ENCODE measurements at places on chromosomes 3 and 15.

DNA sequence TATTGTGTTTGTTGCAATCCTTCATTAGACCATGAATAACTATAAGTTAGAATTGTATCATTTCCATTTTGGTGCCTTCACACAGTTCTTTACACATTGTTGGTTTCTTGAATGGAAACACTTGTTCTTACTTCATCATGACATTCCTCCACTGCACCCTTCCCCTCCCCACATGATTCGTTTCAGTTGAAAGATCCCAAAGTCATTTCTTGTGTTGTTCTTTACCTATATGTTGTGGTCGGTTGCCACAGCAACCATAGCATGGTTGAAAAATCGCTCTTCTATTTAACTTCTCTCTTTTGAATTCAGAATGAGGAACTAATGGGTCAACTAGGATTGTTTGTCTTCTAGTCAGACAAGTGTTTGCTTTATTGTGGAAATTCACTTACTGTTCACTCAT lies 103.3 kb downstream of the IL1RAP start:
- peak; percentile 78 for DNase-seq

GRCh38 chr3:170532573-170532972 lies 53.3 kb downstream of the SLC7A14 start:
- DNase-seq, result no peak

DNA sequence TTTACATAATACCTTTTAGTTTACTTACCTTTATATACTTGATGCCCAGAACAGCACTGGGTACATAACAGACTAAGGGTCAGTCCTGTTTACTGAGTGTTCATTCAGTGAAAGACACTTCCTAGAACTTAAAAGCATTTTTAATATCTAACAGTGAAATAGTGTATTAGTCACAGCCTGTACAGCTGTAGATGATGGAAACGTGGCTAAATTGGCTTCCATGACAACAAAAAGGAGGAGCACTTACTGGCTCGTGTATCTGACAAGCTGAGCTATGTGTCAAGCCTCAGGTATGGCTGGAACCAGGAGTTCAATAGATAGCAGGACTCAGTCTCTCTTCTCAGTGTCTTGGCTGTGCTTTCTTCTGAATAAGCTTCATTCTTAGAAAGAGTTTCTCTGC lies 40.2 kb downstream of the CMTM8 start:
- no peak for DNase-seq

DNA sequence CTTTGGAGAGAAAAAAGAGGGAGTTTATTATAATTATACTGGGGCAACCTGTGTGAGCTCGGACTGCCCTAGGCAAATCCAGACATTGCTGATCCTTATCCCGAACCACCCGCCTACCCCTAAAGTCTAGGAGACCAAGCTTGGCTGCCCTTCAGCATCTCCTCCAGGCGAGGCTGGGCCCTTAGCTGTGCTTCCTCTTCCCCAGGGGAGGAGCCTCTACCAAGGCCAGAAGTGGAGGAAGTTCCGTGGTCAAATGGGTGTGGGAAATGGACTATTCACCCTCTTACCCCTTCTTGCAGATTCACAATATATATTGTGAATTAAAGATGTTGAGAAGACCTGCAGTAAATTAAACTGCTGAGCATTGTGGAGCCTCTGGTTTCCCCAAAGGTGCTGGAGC lies 158.3 kb upstream of the HES1 start:
- DNase-seq, result peak; percentile 2

DNA sequence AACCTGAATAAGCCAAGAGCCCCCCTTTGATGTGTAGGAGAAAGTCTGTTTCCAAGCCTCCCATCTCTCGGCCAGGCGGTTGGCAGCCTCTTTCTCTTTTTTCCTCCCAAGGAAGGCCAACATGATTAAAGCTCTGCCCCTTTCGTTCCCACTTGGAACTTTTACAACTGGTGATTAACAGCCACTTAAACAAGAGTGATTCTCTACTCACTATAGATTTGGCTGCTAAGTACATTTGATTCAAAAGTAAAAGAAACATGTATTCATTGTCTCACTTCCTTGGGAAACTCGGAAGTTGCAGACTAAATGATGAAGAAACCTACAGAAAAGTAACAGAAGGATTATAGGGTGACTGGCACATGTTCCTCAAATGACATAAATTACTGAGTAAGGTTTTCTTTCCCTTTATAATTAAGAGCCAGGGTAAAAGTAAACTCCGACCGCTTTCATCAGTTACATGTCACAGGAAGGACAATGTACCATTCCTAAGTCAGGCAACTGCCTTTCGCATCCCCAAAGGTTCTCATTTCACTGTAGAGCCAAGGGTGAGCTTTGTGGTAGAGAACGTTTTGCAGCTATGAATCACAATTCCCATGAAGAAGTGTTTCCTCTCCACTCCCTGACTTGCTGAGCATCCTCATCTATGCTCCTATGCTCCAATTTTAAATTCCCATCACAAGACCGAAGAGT lies 72.7 kb downstream of the MB21D2 start:
- no peak for DNase-seq

GRCh38 chr3:13892304-13892703 lies 12.4 kb upstream of the WNT7A start:
- no peak for DNase-seq

GRCh38 chr15:38699633-38700230 lies 135.1 kb upstream of the RASGRP1 start:
- peak; percentile 66 for DNase-seq

GRCh38 chr3:57911593-57911992 lies 96.6 kb upstream of the FLNB start:
- DNase-seq, result no peak

GRCh38 chr15:73127302-73127936 lies 75.2 kb downstream of the NEO1 start:
- DNase-seq, result peak; percentile 5

DNA sequence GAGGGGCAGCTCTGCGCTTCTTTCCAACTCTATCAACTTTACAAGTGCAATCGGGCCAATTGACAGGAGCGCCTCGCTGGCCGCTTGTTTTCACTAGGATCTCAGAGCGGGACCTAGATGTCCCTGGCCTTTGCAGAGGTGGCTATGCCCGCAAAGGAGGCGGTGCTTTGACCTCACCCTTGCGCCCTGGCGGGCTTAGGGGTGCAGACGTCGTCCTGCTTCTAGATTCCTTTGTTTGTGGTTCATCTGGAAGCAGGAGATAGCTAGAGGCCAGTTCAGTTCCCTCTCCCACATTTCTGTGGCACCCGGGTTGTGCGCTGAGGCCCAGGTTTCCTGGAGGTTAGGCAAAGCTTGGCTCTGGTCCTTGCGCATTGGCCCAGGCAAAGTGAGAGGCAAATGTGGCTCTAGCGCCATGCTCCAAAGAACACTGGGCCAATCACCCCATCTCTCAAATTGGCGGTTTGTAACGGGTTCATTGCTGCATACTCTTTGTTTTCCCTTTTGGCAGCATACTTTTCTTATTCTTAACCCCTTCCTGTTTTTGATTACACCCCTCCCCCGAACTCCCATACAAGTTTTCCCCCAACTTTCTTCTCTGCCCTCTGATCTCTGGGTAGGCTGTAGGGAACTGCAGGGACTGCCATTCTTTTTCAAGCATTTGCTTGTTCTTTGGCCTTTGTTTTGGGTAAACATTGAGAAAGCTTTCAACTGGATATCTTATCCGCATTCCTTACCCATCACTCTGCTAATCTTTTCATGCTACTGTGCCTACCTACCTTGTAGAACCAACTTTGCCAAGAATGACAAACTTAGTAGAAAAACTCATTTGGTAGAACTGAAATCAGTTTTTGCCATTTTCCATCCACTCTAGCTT lies 1.4 kb downstream of the PPM1L start:
- no peak for DNase-seq

GRCh38 chr15:70064441-70064840 lies 33.3 kb downstream of the TLE3 start:
- DNase-seq, result no peak

GRCh38 chr3:102194760-102195159 lies 240.1 kb upstream of the ZPLD1 start:
- DNase-seq, result no peak

DNA sequence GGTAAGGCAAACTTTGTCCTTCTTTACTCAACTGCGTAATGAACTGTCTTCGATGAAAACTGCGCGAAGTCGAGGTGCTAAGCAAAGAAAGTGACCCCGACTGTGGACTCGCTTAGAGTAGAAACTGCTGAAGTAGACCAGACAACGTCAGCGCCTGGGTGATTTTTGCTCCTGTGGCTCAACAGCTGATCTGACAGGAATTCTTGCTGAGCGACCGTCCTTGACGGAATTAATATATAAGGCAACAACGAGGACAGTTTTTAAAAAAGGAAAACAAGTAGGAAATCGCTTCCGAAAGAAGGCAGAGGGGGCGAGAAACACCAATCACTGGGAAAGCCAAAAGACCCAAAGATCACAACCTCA lies 541 bp downstream of the RPS27L start:
- DNase-seq, result no peak

DNA sequence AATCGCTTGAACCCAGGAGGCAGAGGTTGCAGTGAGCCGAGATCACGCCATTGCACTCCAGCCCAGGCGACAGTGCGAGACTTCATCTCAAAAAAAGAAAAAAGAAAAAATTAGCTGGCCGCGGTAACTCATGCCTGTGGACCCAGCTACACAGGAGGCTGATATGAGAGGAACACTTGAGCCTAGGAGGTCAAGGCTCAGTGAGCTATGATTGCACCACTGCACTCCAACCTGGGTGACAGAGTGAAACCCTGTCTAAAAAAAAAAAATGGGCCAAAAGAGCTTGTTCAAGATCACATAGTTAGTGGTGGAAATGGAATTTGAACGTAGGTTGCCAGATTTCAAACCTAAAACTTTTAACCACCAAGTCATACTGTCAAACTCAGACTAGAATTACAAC lies 46.2 kb upstream of the PPP4R2 start:
- no peak for DNase-seq

- DNase-seq, result no peak
These were observed 446.0 kb upstream of the EPHA3 start for GRCh38 chr3:88661433-88661824.

DNA sequence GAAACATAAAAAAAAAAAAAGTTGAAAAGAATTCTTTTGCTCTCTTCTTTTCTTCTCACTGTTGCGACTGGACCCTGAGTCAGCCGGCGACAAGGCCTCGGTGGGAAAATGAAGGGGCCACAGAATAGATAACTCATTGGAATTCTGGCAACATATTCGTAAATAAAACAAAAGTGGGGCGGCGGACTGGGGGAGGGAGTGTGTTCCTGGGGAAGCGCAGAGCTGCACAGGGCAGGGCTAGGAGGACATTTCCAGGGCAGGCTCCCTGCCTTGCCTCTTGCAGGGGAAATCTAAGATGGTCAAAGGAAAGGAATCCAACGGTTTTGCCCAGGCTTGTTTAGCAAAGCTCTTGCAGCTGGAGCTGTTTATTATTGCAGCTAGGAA lies 1042.8 kb upstream of the NR2F2 start:
- DNase-seq, result no peak

DNA sequence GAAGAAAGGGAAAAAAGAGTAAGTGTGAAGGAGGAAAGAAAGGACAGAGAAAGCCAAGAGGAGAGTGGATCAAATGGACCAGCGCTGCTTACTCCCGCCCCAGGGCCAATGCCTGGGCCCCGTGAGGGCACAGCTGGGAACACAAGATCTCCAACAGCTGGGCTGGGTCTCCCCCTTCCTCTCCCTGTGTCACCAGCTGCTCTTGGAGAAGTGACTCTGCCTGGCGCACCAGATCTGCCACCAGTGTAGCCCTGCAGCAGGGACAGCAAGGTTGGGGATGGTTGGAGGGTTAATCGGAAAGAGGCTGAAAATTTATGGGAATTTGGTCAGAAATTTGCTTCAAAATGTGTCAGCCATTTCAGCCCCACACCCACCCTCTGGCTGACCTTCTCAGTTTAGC lies 8.4 kb downstream of the CDAN1 start:
- no peak for DNase-seq

GRCh38 chr3:196220587-196220986 lies 4.3 kb downstream of the SLC51A start:
- DNase-seq, result peak; percentile 55

- peak; percentile 6 for DNase-seq
These were observed 58.0 kb downstream of the CHD2 start for GRCh38 chr15:92958105-92958504.

- no peak for DNase-seq
These were observed 215.4 kb downstream of the THSD4 start for GRCh38 chr15:71330638-71331162.

DNA sequence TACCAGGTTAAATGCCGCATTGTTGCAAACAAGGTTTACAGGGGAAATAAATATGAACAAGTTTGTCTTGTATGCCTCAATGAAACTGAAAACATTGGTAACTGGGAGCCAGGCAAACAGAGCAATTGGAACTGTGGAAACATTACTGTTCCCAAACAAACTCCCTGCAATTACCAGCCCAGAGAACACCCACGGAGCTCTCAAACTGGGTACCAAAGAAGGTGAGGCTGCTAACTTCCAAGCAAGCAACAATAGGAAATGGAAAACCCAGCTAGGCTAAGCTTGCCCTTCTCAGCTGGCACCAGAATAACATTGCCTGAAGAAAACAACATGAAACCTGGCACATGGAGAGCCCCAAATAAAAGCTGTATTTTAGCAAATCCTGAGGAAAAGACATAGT lies 218.9 kb upstream of the THRB start:
- no peak for DNase-seq

DNA sequence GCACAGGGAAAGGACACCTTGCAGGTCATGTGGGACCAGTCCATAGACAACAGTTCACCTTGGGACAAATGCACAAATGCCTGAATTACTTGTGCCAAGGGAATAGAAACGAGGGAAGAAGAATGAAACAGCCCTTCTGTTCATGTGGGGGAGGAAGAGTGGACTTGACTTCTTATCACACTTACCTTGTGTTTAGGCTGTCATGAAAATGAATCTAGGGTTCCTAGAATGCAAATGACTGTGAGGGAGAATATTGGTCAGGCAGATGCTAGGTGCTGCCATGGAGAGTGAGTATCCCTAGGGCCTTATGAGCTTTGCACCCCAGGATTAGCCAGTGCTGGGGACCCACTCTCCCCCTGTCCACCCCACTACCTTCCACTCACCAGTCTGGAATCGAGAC lies 11.0 kb upstream of the PRKAR2A start:
- no peak for DNase-seq

- no peak for DNase-seq
These were observed 36.5 kb upstream of the HACD2 start for GRCh38 chr3:123621186-123621849.

- DNase-seq, result no peak
These were observed 8.9 kb upstream of the LRRC2 start for GRCh38 chr3:46574881-46575576.

DNA sequence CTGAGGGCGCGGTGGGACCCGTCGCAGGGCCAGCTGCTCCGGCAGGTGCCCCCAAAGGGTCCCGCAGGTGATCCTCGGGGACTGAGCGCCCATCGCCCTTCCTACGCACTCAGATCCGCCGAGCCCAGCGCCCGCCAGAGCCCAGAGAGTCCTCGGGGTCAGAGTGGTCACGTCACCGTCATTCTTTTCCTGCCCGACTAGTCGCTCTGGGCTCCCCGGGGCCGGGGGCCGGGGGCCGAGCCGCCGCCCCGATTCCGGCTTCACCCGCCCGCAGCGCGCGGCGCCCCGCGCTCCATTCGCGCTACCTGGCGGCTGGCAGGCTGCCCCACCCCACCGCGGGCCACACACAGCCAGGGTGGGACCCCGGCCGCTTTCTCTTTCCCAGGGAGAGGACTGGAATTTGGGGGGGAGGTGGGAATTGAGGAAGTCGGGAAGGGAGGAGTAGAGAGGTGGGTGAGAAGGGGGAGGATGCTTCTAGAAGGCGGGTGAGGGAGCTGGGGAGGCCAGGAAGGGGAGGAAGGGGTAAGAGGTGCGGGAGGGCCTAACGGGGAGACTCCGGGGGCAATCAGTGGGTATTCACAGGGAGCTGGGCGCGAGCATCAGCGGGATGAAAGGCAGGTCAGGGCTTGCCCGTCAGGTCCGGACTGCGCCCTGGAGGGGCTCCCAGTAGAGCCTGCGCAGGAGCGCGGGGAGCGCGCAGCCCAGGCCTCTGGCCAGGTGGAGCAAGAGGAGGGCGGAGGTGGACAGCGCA lies 36.1 kb upstream of the EPHB3 start:
- no peak for DNase-seq

Data from CD4-positive, alpha-beta T cell treated with Interferon gamma for 1 hour (primary cell).